HS-27A (cell line): ENCODE measurements at places on chromosomes 7 and 10.

DNA sequence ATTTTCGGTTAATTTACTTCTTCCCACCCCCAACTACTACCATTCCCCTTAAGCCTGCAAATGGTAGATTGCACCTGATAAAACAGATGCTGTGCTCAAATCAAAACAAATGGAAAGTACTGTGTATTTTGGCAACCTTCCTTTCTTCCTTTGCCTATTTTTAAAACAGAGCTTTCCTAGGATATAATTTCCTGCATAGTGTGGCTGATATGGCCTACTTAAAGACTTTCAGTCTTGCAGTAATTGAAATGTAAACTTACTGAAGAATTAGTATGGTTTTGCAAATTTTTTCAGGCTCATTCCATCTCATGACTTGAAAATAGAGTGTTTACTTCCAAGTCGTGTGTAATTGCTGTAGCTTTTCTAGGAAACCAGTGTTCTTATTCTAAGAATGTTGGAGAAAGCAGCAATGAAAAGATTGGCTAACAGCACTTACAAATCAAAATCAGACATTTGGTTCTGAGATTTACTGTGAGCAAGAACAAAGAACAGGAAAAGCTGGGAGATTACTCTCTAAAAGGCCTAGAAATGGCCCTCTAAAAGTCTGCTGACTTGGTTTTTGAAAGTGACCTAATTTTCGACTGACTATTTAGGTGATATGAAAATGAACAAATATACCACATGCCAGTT lies 52.0 kb downstream of the REEP3 start:
- no peak for DNase-seq

DNA sequence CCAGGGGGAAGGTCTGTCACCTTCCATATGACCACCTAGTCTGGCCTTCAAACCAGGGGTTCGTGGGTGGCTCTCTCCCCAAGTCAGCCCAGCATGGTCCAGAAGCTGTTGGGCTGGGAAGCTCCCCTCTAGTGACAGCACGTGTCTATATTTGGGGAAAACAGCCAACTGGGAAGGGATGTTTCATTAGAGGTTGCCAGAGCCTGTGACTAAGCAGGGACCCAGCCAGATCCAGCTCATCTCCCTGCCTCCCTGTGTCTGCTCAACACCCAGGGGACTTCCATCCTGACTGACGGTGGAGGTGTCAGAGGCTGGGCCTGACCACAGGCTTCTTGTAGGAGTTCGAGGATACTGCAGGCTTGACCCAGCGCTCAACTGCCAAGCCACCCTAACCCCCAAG lies 10.5 kb downstream of the STYXL1 start:
- no peak for DNase-seq

DNA sequence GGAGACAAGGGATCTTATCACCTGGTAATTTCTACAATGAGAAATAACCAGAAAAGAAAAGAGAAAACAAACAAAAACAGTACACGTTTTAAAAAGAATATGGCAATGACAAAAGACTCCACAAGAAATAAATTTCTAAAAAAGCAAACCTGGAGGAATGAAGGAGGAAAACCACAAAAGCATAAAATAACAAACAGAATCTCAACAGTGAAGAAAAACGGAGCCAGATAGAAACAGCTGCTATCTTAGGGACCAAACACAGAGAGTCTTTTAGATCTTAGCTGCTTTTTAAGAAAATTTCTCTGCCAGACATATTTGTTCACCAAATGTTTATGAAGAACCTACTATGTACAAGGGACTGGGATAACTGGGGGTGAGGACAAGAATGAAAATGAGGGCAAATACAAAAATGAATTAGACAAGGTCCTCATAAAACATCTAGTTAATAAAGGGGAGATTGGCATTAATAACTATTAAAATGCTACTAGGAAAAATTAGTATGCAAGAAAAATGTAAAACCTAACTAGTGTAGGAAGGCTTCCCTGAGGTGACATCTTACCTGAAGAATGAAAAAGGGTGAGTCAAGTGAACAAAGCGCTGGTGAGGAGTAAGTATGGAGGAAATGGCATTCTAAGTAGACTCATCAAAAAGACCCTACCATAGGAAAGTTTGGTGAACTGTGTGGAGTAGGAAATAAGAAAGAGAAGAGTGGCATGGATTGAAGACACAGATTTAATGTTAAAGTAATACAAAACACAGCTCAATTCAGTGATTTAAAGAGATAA lies 34.3 kb downstream of the WASL start:
- DNase-seq, result no peak

DNA sequence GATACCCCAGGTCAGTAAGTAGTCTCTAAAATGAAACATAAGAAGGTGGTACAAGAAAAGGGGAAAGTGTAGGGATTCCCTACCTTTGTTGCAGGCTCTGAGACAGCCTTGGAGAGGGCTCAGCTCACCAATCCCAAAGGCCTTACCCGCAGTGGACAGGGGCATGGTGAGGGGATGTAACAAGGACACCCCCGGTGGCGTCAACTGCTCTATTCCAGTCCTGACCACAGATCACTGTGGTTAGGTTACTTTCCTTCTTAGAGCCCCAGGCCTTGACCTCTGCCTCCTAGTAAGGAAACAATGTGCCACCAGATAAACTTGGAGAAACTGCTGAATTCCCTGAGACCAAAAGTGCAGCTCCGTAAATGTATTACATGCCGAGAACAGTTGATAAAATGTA lies 17.5 kb downstream of the PLXNA4 start:
- DNase-seq, result no peak

GRCh38 chr7:28520074-28521015 lies 108.0 kb downstream of the CREB5 start:
- DNase-seq, result no peak

DNA sequence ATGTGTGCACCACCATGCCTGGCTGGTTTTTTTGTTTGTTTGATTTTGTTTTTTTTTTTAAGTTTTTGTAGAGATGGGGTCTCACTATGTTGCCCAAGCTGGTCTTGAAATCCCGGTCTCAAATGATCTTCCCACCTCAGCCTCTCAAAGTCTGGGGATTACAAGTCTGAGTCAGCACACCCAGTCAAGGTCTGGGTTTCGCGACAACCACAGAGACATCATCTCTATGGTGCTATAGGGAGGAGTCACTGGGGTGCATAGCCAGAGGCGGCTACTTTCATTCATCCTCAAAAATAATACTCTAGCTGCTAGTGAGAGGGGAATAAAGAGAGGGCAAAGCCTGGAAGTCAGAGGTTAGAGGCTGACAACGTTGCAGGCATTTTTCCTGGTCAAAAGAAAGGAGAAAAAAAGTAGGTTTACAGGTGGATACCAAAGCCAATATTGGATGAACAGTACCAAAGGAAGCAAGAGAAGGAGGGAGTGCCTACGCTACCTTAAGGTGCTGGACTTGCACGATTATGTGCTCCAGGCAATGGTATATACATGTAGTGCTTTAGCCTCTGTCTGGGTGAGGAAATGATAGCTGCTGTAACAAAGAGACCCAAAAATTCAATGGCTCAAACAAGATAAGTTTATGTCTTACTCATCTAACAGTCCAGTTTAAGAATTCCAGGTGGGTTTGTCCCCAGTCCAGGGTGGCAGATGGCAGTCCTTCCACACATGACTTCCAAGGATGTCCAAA lies 178.3 kb downstream of the SKIDA1 start:
- DNase-seq, result no peak

DNA sequence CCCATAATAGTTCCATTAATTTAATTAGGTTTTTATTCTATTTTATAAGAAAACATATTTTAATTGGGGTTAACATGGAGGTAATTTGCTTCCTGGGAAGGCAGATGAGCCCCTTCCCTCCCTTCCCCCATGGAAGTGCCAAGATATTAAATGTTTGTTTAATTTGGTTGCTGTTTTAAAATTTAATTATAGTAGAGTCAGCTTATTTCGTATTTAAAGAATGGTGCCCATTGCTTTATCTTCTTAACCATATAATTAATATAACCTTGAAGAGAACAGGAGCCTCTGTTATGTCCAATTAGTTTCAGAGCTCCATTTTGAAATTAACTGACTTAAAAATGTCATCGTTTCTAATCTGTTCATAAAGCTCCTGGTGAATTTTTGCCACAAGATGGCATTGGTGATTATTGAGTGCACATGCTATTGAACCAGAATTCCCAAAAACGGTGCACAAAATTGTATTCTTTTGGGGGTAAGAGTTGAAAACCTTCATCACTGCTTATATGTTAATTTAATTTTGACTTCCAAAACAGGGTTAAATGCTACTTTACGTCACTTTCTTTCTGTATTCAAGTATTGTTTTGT lies 26.0 kb downstream of the KLHDC10 start:
- DNase-seq, result no peak

DNA sequence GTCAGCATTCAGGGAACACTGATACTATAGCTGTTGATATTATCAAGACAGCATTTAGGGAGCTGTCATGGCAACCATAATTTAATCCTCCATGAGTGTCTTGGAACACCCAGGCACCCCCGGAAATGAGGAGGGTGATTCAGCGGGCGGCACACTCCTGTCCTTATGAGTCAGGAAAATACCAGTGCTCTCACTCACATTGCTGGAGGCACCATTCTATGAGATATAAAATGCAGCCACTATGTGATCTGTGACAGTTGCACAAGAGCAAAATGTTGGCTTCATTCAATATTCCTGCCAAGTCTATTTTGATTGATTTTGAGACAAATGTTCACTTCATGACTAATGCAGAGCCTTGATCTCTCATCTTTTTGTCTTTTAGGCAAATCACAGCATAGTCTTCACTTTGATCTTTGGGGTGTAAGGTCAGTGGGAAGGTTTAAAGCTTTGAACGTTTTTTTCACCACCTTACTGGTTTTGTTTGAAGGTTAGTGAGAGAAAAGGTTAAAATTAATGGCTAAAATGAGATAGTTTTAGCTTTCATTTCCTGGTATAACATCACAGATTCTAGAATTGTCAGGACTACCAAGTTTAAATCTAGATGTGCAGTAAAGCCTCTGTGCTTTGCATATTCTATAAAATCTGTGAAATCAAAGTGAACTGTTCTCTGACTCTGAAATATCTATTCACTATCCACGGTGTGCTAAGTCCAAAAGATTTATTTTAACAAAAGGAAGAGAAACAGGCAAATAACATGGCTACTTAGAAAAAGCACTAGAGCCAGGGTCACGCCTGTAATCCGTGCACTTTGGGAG lies 12.4 kb upstream of the ARHGAP12 start:
- DNase-seq, result peak; percentile 75

- no peak for DNase-seq
These were observed 148.2 kb downstream of the ETV1 start for GRCh38 chr7:13841284-13841683.

DNA sequence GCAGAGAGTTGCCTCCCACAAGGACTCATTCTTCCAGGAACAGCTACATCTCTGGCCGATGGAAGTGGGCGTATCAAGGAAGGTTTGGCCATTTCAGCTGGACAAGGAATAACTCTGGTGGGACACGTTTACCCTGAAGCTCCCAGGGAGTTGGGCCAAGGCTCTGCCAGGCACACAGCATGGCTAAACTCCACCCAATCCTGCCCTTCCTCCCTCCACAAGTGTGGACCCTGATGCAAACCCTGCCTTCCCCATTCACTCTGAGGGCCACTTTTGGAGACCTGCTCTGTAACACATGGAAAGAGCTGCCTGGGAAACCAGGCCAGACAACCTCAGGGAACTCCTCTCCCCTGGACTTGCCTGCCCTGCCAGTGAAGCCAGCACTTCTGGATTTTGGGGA lies 407.8 kb upstream of the FOXK1 start:
- DNase-seq, result no peak

DNA sequence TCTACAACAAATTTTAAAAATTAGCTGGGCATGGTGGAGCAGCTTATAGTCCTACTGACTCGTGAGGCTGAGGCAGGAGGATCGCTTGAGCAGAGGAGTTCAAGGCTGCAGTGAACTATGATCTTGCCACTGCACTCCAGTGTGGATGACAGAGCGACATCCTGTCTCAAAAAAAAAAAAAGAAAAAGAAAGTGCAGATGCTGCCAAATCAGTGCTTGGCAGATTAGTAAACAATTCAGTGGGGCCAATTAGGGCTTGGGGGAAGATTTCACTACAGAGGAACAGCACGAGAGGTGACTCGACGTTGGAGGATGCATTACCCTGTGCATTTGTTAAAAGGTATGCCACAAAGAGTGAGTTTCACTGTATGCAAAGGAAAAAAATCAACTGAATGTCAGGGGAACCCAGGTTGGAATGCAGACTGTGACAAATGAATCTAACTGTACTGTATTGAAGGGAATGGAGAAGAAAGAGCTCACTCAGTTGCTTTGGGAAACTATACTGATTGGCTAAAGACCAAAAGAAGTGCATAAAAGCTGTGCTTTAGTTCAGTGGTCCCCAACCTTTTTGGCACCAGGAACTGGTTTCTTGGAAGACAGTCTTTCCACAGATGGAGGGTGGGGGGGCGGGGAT lies 31.6 kb downstream of the GARIN1A start:
- DNase-seq, result no peak

GRCh38 chr7:147483634-147484292 lies 1106.8 kb upstream of the C7orf33 start:
- DNase-seq, result peak; percentile 23

DNA sequence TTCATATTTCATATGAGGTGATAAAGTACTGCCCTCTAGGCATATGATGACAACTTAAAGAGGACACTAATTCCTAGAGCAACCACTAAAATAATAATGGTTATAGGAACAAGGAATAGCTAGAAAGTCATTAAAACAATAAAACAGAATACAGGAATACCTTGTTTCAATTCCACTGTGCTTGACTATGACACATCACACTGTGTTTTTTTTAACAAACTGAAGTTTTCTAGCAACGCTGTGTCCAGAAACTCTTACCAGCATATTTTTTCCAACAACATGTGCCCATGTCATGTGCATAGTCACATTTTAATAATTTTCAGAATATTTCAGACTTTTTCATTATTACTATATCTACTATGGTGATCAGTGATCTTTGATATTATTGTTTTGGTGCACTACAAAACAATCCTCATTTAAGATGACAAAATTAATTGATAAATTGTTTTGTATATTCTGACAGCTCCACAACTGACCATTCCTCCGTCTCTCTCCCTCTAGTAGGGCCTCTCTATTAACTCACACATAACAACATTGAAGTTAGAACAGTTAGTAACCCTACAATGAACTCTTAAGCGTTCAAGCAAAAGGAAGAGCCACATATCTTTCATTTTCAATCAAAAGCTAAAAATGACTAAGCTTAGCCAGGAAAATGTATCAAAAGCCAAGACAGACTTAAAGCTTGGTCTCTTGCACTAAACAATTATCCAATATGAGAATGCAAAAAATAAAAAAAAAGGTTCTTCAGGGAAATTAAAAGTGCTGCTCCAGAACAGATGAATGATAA lies 85.8 kb downstream of the SNX13 start:
- no peak for DNase-seq
